ENCODE measurements at places on chromosomes 16 and 17.

DNA sequence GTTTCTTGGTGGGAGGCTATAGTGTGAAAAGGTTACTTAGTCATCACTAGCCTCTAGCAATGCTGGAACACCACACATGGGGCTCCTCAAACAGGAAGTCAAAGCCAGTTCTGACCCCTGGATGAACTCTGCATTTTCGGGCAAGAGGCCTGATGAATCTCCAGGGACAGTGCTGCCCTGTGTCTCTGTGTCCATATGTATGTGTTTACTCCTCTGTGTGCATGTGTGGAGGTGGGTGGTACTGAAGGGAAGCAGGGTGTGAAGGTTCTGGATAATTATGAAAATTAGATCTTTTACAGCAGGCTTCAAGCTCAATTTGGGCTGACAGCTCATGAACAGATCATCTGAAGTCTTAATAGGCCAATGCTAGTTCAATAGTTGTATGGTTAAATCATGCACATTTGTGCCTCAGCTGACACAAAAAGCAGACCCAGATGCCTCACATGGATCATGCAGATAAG, 133.6 kb downstream of the SNX11 start:
- no peak for DNase-seq

DNA sequence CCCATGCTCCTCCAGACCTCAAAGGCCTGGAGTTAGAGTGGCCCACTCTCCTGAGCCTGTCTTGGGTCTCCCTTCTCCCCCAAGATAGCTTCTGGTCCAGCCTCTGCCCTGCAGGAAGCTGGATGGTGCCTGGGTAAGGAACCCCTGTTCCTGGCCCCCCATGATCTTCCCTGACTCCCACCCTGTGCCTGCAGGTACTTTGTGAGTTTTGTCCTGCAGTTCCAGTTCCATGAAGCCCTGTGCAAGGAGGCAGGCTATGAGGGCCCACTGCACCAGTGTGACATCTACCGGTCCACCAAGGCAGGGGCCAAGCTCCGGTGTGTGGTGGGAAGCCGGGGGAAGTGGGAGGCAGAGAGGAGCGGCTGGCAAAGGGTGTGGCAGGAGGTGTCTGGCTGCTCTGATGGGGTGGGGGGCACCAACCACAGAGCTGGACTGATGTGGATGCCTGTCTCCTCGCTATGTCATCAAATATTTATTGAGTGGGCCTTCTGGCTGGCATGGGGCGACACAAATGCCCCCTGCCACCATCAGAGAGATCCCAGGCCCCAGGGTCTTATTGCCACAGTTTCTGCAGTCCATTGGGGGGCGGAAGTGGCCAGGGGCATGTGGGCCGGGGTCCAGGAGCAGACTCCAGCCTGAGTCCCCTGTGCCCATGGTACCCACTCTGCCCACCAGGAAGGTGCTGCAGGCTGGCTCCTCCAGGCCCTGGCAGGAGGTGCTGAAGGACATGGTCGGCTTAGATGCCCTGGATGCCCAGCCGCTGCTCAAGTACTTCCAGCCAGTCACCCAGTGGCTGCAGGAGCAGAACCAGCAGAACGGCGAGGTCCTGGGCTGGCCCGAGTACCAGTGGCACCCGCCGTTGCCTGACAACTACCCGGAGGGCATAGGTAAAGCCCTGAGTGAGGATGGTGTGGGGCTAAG, 7.1 kb downstream of the ACE start:
- no peak for DNase-seq

DNA sequence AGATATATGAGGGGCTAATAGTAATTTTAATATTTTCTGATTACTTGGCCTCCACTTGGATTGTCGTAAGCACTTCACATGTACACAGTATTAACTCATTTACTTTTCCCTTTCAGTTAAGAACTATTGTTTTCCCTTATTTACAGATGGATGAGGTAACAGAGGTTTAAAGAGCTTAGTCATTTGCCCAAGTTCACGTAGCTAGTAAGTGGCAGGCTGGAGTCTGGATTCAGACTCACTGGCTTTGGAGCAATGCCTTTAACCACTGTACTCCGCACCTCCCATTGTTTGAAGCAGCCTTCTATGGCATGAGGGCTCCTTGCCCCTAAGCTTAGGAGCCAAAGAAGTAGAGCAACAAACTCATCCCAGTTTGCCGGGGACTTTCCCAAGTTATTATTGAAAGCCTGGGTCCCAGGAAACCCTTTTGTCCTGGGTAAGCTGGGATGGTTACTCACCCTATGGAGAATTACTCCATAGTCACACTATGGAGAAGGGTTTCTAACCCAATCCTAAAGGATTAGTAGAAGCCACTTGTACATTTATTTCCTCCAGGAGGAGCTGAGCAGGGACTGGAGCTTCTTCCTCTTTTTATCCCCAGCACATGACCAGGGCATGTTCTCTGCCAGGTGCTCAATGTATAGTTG, 12.3 kb downstream of the FOXL1 start:
- no peak for DNase-seq

GRCh38 chr16:23689442-23690187, 10.9 kb downstream of the PLK1 start:
- DNase-seq: no peak

- DNase-seq: no peak
Observed at GRCh38 chr17:10681866-10682446, 15.4 kb downstream of the SCO1 start.

DNA sequence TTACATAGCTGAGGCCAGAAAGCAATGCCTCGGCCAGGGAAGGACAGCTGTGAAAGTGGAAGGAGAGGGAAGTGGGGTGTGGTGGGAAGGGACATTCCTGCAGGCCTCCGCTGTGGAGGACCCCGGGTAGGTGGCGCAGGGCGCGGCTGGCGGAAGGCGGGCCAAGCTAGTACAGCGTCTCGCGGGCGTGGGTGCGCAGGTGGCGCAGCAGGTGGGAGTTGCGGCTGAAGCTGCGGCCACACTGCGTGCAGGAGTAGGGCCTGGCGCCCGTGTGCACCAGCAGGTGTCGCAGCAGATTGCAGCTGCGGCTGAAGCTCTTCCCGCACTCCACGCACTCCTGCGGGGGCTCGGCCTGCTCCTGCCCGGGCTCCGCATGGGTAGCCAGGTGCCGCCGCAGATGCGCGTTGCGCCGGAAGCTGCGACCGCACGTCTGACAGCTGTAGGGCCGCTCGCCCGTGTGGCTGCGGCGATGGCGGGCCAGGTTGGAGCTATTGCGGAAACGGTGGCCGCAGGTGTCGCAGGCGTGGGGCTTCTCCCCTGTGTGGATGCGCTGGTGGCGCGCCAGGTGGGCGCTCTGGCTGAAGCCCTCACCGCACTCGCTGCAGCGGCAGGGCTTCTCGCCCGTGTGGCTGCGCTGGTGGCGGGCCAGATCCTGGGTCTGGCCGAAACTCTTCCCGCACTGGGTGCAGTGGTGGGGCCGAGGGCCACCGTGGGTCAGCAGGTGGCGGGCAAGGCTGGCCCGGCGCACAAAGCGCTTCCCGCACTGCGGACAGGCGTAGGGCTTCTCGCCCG, 10.0 kb downstream of the ZSCAN10 start:
- no peak for DNase-seq

DNA sequence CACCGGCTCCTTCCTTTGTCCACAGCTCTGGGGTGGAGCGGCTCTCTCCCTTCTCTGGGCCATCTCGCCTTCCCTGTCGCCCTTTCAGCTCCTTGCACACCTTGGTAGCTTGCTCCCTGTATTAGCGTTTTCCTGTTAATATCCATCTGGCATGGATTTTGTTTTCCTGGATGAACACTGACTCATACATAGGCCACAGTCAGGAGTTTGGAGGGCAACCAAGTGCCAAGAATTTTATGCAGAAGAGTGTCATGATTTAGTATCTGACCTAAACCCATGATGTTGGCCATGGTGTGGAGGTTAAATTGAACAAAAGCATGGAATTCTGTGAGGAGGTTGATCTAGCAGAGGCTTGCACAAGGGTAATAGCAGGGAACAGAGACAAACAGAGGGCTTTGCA, 180.9 kb downstream of the AIPL1 start:
- no peak for DNase-seq

DNA sequence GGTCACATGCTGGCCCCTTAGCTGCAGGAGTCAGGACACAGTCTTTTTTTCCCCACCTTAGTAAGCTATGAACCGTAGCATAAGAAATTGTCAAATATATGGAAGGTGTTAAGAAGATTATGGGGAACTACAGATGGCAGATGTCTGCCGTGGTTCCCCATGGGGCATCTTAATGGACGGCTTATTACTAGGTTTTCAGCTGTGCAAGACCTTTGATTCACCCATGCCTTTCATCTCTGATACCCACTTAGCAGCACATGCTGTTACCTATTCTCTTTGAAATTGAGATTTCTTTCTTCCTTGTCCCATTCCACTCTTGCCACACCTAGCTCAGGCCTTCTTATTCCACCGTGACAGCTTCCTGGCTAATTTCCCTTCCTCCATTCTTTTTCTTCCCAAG, 70.7 kb downstream of the RPTOR start:
- no peak for DNase-seq

DNA sequence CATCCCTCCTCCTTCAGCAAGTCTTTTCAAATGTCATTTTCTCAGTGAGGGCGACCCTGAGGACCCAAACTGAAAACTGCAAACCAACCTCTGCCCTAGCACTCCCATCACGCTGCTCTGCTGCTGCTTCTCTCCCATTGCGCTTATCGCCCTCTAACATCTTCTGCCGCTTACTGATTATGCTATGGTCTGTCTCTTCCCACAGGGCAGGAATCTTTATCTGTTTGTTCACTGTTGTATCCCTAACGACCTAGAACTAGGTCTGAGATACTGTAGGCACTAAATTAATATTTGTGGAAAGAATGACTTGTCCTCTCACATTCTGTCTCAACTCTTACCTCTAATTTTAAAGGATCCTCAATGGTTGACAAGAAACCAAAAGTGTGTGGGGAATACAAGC, 12.5 kb downstream of the ZSCAN32 start:
- no peak for DNase-seq

DNA sequence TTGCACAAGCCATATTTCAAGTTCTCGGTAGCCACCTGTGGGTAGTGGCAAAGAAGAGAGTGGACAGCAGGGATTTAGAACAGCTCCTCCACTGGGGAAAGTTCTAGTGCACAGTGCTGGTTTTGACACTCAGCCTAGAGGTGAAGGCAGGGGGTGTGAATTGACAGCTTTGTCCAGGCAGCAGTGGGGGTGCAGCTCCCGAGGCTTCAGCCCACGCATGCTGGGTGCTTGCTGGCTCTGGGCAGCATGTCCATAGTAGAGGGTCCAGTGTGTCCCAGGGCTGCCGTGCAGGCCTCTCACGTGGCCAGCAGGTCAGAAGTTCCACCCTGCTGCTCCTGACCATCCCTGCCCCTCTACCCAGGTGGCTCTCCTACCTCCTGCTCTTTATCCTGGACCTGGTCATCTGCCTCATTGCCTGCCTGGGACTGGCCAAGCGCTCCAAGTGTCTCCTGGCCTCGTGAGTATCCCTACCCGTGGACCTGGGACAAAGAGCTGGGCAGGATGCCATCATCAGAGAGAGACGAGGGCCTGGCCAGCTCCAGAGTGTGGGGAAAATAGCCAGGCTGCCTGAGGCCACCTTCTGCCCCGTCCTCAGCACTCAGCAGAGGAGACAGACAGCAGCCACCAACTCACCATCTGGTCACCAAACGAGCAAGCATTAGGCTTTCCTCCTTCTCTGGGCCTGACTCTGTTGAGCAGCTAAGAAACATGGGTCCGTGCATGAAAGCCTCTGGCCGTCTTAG, 29.8 kb downstream of the TTYH2 start:
- DNase-seq: no peak
